BJ (cell line): ENCODE measurements at places on chromosomes 16 and 17.

GRCh38 chr16:79970551-79971236 is 370.2 kb upstream of the MAF start:
- no peak for DNase-seq

GRCh38 chr16:10760858-10761257 is 17.2 kb downstream of the NUBP1 start:
- no peak for DNase-seq

- DNase-seq = no peak
Measured at GRCh38 chr16:48434653-48435317, 49.6 kb upstream of the SIAH1 start.

GRCh38 chr16:1877089-1877488 is 5.1 kb upstream of the MEIOB start:
- DNase-seq = no peak

DNA sequence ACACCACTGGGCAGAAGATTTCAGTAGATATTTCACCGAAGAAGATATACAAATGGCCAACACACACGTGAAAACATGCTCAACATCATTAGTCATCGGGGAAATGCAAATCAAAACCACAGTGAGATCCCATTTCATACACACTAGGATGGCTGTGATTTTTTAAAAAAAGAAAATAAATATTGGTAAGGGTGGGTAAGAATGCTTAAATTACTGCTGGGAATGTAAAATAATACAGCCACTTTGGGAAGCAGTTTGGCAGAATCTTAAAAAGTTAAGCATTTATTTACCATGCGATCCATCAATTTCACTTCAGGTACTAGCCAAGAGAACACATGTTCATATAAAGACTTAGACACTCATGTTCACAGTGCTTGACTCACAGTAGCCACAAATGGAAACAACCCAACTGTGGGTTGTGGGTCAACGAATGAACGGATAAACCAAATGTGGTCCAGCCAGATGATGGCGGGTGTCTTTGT is 6.5 kb upstream of the C16orf74 start:
- DNase-seq = peak; percentile 23

GRCh38 chr16:56995136-56995805 is 5.9 kb downstream of the NLRC5 start:
- no peak for DNase-seq

DNA sequence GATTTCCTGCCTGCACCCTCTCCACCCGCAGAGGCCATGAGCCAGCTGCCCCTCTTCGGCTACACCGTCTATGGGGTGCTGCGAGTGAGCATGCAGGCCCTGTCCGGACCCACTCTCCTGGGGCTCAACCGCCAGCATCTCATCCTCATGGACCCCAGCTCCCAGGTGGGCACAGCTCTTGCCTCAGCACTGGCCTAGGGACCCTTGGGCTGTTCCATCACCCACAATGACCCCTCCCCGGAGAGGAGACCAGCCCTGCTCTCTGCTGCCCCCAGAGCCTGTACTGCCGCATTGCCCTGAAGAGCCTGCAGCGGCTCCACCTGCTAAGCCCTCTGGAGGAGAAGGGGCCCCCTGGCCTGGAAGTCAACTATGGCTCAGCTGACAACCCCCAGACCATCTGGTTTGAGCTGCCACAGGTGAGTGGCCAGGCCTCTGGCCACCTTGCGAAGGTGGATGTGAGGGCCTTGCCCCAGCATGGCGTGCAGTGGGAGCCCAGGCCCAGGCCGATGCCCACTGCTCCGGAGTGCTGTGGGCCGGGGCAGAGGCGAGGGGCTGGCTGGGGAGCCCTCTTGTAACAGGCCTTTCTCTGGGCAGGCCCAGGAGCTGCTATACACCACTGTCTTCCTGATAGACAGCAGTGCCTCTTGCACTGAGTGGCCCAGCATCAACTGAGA is 7.3 kb upstream of the SMIM5 start:
- DNase-seq = no peak
